Stimulated activated CD8-positive, alpha-beta memory T cell treated with anti-CD3 and anti-CD28 coated beads, Interleukin-2, amount 100 ng/mL, for 1 hour (primary cell): ENCODE measurements at places on chromosomes 4 and X.

DNA sequence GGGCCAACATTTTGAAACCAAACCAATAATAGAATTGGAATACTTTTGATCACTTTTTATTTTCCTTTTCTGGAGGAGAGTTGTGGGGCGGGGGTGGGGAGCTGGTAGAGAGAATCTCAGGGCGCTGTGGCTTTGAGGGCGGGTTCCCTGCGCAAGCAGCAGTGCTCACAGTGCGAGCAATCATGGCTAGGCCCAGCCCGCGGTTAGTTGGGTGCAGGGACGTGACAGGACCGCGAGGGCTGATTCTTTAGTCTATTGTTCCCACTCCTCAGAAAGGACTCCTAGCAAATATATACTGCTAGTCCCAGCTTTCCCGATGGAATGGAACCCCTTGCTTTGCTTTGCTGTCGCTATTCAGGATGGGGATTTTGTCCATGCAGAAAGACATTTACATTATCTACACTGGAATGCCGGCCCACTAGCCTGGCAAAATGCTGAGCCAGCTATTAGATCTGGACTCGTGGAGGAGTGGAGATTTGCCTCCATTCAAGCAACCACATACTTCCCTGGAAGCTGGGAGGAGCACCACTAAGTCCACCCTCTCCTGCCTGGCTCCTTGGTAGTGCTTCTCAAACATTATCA, 23.9 kb upstream of the APLN start:
- DNase-seq, result no peak

GRCh38 chr4:101326576-101326975, 20.8 kb downstream of the PPP3CA start:
- no peak for DNase-seq

DNA sequence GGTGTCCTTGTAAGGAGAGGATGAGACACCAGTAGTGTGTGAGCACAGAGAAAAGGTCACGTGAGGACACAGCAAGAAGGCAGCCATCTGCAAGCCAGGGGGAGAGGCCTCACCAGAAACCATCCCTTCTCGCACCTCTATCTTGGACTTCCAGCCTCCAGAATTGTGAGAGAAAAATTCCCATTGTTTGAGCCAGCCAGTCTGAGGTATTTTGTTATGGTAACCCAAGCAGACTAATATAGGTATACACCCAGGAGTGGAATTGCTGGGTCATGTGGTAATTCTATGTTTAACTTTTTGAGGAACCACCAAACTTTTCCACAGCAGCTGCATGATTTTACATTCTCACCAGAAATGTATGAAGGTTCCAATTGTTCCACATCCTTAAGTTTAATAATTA, 25.6 kb downstream of the ZDHHC9 start:
- DNase-seq, result no peak

DNA sequence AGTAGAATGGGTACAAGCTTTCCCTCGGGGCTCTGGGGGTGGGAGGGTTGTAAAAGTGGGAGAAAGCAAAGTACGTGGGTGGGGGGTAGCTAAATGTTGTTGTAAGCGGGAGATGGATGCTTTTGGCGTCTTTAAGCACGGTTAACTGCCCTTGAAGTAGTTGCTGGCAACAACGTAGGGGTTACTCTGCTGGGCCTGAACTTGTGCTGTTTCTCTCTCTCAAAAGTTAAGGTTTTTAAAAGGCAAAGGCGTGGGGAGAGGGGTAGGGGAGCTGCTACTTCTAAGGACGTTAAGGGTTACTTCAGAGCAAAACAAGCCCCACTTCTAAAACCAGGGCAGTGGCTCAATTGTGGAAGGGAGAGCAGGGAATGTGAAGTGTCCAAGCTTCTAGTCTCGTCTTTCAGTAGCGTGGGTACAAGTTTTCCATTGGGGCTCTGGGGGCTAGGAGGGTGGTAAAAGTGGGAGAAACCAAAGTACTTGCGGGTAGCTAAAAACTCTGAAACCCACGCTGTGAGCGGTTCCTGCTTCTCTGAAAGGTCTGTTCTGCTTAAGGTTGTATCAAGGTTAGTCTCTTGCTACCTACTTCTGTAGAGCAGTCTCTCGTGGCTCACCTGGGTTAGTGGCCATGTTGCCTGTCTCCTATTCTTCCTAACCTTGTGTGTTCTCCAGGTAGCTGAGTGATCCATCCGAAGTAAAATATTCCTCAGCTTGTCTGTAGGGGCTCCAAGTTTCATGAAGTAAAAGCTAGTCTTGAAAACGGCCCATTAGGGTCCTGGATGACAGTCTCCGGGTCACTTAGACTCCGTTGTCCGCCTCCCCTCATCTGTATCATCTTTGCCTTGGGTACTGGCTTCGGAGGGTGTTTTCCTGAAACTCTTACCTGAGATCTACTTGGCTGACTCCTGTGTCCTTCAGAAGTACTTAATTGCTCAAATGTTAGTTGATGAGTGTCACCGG, 1.7 kb upstream of the WDR1 start:
- DNase-seq, result no peak
